ENCODE measurements at places on chromosomes 4 and X. TPM values are rescaled to one million over a fixed set of nuclear protein-coding genes. Genes with fewer than 3 reads are reported as not detected.

DNA sequence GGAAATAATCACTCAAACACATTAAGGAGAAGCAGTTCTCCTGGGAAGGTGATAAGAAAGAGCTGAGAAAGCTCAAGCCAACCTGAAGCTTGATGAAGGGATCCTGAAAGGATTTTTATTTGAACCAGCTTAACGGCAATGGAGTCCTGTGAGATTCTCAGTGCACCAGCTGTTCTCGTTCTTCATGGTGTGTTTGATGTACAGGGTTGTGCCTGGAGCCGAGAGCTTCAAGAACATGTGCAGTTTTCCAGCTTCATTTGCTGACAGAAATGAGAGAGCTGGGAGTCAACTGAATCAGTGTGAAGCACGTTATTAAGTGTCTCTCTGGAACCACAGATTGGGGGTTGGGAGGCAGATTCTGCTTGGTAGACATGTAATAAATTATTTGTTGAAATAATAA lies 115.7 kb downstream of the ANKRD50 start:
- DNase-seq = no peak
- H3K27me3 ChIP-seq = no peaks in the 10 kb centered on the region
- H3K27ac ChIP-seq = no peak overlapping the region
- no peaks in the 10 kb centered on the region for H3K36me3 ChIP-seq
- no peaks in the 10 kb centered on the region for H3K4me1 ChIP-seq

Gene GPR82
- 0.08 TPM for total RNA-seq

DNA sequence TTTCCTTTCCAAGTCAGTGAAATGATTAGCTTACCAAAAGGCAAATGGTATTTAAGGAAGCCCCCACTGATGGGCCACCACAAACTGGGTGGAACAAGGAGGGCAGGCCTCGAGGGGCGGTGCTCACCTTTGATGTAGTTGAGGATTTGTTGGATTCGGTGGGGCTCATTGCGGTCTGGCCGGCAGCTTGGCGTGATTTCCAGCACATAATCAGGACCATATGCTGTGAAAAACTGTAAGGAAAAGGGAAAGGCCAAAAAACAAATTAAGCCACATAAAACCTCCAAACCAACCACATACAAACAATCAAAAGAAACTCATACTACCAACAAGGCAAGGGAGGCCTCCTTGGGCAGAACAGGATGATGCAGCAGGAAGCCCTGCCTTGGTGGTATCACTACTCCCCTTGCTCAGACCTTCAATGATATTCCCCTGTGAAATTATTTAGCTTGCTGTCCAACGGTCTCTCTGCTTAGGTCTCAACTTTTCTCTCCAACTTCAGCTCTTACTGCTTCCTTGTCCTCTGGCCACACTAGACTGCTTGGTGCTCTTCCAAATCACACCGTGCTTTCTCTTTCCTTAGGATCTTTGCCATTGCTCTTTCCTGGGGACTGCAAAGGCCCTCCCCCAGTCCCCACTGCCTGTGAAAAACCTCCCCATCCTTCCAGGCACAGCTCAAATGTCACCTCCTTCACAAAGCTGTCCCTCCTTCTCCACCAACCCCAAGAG lies 46.1 kb upstream of the CITED1 start:
- no peak overlapping the region for H3K27ac ChIP-seq
- peaks cover 8% of the 10 kb centered on the region for H3K36me3 ChIP-seq
- H3K27me3 ChIP-seq = no peaks in the 10 kb centered on the region
- no peak for DNase-seq

Gene AKAP4
- not detected for total RNA-seq

GRCh38 chr4:111736516-111736915 lies 408.7 kb upstream of the FAM241A start:
- no peaks in the 10 kb centered on the region for H3K36me3 ChIP-seq
- no peaks in the 10 kb centered on the region for H3K27me3 ChIP-seq
- no peaks in the 10 kb centered on the region for H3K4me1 ChIP-seq
- no peak for DNase-seq
- no peak overlapping the region for H3K4me3 ChIP-seq

Gene USP46
- total RNA-seq = 9.9 TPM

Gene PNMA5
- not detected for total RNA-seq

GRCh38 chr4:106707776-106708463 lies 328.2 kb downstream of the DKK2 start:
- no peaks in the 10 kb centered on the region for H3K36me3 ChIP-seq
- H3K4me3 ChIP-seq = no peak overlapping the region
- no peak overlapping the region for H3K27ac ChIP-seq
- no peaks in the 10 kb centered on the region for H3K27me3 ChIP-seq

GRCh38 chr4:116811730-116812129 lies 273.6 kb downstream of the TRAM1L1 start:
- H3K27me3 ChIP-seq = no peaks in the 10 kb centered on the region
- no peaks in the 10 kb centered on the region for H3K4me1 ChIP-seq
- H3K4me3 ChIP-seq = no peak overlapping the region
- H3K36me3 ChIP-seq = no peaks in the 10 kb centered on the region

Gene FAM13A
- total RNA-seq = 3.0 TPM
